ENCODE measurements at places on chromosomes 11 and 22.

DNA sequence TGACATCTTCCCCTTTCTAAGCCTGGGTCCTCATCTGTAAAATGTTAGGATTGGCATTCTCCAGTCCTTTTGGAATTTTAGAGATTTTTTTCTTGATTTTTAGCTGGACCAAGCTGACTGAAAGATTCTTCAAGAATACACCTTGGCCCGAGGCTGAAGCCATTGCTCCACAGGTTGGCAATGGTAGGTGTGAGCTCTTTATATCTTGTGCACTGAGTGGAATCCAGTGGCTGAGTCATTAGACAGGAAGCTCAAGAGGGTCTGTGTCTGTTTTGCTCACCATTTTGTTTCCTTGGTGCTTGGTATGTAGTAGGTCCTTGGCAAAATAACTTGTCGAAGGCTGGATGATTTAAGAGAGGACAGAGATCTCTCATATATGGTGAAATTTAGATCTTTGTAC lies 6.2 kb downstream of the EIF3L start:
- no peak for DNase-seq

GRCh38 chr11:123853038-123853437 lies 32.4 kb downstream of the TMEM225 start:
- no peak for DNase-seq

GRCh38 chr11:45942381-45942780 lies 19.9 kb downstream of the LARGE2 start:
- no peak for DNase-seq

GRCh38 chr11:100383357-100383865 lies 303.7 kb upstream of the ARHGAP42 start:
- no peak for DNase-seq

DNA sequence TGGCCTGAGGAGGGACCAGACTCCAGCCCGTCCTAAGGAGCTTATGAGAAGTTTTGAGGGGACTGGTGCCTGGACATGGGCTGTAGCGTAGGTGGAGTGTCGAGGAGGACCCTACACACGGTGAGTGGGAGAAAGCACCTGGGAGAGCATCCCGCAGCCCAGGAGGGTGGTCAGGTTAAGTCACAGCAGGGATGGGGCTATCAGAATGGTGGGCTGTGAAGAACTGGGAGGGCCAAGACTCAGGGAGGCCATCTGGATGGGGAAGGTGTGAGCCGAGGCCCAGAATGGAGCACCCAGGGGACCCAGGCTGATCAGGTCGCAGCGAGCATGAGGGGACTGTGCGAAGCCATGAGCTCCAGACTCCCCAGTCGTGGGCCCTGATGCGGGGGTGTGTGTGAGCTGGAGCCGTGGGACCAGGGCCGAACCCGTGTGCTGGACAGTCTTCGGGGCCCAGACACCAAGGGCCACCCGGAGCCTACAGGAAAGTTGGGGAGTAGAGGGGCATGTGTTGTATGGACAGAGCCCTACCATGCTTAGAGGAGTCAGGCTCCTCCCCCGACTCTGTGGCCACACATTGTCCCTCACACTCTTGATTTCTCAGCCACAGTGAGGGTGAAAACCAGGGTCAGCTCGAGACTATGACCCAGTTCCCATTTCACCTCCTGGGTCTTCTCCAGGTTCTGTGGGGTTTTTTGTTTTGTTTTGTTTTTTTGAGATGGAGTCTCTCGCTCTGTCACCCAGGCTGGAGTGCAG lies 54.3 kb downstream of the BCR start:
- no peak for DNase-seq

DNA sequence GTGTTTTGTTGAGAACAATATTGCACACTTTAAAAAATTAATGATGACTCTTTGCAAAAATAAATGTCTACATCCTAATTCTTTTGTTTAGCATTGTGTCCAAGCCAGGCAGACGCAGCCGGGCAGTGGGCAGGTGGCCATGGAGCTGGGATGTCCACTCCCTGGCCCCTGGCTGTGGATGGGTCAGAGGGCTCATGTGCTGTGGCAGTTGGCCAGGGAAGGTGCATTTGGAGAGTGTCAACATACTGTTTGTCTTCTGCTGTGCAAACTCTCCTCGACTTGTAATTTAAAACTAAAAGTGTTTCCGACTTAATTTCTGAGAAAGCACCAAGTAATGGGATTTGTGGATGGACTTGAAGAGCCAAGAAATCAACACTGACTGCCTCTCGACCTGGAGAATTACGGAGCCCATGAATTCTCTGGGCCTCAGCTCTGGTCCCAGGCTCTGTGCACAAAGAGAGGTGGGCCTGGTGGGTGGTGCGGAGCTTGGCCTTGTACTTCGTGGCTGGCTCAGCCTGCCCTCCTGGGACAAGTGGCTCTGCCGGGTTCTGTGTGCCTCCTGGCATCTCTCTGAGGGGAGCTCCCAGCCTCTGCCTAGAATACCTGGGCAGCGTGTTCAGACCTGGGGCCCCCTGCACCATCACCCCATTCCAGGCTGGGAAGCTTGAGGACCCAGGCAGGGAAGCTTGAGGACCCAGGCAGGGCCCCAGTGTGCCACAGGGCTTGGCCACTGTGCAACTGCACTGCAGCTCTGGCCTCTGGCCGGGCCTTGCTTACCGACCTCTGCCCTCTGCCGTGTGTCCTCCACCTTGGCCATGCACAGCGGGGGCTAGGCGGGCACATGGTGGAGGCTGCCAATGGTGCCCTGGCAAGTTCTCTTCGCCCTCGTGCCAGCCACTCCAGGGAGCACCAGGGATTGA lies 46.4 kb downstream of the RTN4R start:
- no peak for DNase-seq

DNA sequence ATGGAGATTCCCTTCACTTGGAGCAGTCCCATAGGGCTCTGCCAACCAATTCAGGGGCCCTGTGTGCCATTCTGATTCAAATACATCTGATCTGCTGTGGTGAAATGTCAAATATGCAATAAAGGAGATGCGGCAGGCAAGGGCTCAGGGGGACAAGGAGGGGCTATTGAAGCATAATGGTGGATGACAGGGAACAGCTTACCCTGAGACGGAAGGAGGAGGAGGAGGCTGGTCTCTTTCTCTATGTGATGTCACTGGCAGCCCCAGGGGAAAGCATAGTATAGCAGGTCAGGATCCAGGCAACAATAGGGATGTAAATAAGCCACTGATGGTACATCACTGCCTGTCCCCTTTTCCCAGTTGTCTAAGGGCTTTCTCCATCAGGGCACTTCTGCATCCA lies 350.9 kb upstream of the SYN3 start:
- no peak for DNase-seq

DNA sequence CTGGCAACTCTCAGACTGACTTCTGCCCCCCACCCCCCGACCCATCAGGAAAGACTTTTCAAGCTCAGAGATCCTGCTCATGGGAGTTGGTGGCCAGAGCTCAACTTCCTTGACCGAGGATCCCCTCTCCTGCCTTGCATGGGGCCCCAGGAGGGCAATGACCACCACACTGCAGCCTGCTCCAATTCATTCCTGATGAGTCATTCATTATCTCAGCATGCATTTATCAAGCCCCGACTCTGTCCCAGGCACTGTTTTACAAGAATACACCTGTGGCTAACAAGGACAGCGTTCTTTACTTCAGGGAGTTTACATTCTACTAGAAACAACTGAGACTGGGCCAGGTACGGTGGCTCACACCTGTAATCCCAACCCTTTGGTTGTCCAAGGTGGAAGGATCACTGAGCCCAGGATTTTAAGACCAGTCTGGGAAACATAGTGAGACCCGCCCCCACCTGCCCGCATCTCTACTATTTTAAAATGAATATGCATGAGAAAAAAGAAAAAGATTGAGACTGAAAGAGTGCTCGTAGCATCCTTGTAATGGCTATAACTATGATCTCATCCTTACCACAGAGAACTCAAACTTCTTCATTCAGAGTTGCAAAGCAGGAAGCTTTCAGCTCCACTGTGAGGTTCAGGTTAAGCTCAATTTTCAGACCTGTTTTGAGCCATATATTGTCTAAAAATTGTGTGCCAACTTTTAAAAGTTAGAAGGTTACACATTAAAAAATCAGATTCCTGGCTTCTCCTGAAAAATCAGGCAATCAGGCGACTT lies 60.4 kb downstream of the FEZ1 start:
- DNase-seq, result no peak

DNA sequence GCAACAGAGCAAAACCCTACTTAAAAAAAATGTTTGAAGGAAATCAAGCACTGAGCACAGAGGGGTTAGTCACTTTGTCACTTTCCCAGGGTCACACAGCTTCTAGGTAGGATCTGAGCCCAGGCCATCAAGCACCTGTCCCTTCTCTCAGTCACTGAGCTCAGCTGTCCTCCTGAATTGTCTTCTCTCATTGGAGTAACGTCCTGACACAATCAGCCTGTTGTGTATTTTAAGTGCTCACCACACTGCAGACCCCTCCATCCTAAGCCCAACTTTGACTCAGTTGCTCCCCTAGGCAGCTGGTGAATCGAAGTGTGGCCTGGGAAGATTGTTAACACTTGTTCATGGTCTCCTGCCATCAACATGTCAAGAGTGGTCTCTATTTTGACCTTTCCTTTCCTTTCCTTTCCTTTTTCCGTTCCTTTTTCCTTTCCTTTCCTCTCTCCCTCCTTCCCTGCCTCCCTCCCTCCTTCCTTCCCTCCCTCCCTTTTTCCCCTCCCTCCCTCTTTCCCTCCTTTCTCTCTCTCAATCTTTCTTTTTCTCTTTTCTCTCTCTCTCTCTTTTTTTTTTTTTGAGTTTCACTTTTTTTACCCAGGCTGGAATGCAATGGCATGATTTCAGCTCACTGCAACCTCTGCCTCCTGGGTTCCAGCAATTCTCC lies 76.1 kb downstream of the PIWIL3 start:
- DNase-seq, result no peak

- no peak for DNase-seq
Measured at GRCh38 chr22:22406445-22407027, 102.0 kb downstream of the ZNF280B start.

- no peak for DNase-seq
Measured at GRCh38 chr11:129852125-129852740, 36.6 kb downstream of the TMEM45B start.

DNA sequence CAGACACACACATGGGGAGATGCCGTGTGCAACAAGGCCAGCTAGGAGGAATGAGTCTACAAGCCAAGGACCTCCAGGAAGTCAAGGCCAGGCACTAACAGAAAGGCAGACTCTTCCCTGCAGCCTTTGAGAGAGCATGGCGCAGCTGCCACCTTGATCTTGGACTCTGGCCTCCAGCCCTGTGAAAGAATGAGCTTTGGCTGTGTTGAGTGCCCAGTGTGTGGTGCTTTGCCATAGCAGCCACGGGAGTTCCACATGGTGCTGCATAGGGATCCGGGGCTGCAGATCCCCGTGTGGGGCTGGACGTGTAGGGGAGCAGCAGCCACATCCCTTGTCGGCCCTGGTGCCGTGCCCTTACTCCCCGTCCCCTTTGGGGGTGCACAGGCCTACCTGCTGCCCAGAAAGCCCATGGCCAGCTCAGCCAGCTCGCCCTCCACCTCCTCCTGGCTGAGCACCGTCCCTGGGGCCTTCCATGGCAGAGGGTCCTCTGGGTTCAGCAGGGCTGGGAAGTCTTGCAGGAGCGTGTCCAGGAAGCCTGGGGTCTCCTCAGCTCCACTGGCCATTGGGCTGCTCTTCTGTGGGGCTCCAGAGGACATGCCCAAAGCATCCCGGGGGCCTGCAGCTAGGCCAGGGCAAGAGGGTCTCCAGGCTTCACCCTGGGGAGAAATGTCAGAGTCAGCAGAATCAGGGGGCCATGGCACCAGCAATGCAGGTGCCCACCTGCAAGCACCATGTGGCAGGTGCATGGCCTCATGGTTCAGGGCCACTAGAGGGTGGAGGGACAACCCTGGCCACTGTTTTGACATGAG lies 7.0 kb downstream of the PPM1F start:
- no peak for DNase-seq

DNA sequence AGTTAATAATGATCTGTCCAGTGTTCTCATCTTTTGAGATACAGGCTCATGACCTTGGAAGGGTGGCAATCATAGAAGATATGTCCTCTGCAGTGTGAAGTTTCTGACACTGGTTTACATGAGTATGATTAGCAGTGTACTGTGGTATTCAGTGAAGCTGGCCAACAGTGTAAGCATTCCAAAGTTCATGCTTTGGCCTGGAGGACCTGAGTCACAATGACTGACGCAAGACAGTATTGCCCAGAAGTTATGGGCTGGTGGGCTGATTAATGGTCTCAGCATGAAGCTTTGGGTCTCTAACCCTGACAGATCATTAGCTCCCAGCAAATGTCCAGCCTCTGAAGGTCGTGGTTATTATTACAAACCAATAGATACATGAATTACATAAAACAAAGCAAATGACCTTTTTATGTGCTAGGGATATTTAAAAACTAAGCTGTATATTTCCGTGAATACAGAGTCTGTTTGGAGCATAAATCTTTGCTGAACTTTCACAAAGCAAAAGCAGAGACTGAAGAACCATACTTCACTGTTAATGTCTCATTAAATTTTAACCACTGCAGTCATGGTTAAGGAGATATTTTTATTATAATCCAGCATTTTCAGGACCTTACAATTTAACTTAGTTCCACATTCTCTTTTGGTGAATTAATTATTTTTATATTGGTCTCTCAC lies 28.3 kb upstream of the USP47 start:
- DNase-seq, result peak; percentile 83

DNA sequence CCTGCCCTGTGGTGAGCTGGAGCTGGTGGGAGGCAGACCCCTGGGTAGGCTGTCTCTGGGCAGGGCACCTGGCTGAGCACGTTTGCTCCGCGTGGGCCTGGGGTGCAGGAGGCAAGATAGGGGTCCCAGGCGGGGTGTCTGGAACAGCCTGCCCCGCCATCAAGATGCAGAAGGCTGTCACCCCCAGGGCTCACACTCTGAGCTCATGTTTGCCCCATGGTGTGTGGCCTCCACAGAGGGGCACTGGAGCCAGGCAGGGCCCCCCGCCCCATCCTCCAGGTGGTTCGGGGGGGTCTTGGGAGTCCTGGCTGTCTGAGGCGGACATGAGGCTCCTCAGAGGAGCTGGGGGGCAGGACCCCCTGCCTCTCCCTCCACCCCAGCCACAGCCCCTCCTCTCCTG lies 28.9 kb upstream of the CARS1 start:
- DNase-seq, result no peak

DNA sequence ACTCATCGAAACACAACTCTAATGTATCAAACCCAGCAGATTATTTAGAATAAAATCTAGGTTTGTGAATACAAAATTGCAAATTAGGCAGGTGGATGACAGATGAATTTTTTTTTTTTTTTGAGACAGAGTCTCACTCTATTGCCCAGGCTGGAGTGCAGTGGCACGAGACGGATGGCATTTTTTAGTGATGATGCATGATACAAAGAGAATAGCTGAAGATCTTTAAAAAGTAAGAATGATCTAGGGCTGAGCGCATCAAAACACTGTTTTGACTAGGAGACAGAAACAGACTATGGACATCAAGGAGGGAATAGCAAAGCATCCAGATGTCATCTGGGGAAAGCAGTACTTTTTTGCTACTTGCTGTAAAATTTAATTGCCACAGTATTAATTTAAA lies 63.8 kb downstream of the IMMP1L start:
- no peak for DNase-seq

- DNase-seq, result peak; percentile 70
Measured at GRCh38 chr22:38056969-38057891, at the start of gene PICK1. Gene PICK1, plus strand, starts transcription at chr22:38057404. Its CDS starts 406 bp downstream, at chr22:38057810.

GRCh38 chr11:124026498-124026897 lies at the start of gene OR10G8:
Gene OR10G8, plus strand, starts transcription at chr11:124026798. Its CDS starts 2,825 bp downstream, at chr11:124029623.
- no peak for DNase-seq
